Kidney epithelial cell (primary cell): ENCODE measurements at places on chromosomes 1 and 21.

- no peak for DNase-seq
These were observed 38.5 kb upstream of the COL18A1 start for GRCh38 chr21:45366476-45366875.

GRCh38 chr1:10671622-10672342 lies 124.7 kb downstream of the CASZ1 start:
- no peak for DNase-seq

GRCh38 chr1:31765041-31765467 lies 914 bp upstream of the ADGRB2 start:
- no peak for DNase-seq

- no peak for DNase-seq
These were observed 48.2 kb downstream of the SYT2 start for GRCh38 chr1:202662081-202662480.

GRCh38 chr1:83000286-83000685 lies 998.6 kb downstream of the TTLL7 start:
- no peak for DNase-seq

DNA sequence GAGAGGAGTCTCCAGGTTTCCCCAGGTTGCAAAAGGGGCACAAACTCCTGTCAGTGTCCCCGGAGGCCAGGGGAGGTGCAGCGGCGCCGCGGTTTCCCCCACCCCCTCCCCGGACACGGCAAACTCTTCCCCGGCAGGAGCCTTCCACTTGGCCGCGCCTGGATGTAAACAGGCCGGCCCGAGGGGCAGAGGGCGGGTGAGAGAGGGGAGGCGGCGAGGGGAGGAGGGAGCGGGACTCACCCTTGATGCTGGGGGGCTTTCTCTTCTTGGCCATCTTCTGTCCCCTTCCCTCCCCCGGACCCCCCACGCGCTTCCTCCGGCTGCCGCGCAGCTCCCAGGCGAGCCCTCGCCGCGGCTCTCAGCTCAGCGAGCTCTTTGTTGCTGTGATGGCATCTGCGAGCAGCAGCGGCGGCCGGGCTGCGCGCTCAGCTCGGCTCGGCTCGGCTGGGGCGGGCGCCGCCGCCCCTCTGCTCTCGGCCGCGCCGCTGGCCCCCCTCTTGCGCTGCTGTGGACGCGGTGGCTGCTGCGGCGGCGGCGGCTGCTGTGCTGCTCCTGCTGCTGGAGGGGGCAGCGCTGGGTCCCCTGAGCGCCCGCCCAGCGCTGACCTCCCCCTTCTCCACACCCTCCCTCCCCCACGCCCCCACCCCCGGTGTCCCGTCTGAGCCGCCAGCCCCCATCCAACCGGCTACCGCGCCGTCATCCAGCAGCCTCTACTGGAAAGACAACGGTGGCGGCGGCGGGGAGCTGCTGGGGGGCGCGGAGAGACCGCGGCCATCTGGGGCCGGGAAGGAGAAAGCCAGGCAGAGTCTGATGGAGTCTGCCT lies 4.9 kb upstream of the SLC44A5 start:
- DNase-seq, result no peak

DNA sequence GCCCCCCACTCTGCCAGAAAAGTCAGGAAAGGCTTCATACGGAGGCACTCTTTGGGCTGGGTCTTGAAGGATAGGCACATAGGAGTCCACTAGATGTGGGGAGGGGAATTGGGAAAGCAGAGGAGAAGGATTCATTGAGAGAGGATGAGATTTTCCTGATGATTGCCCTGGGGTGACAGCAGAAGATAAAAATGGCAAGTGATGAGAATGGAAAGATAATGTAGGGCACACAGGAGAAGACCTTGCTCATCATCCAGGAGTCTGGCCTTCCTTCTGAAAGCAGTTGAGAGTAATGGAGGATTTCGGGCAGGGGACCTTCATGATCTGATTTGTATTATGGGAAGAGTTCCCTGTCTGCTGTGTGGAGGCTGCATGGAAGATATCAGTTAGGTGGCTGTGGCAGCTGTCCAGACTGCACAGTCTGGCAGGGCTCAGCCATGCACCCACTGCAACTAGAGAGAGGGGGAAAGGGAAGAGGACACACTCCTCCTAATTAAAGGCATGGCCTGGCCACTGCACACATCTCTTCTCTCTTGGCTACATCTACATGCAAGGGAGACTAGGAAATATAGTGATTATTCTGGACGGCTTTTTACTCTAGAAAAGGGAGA lies 9.6 kb upstream of the FABP3 start:
- DNase-seq, result no peak

GRCh38 chr1:31216016-31216415 lies 23.7 kb downstream of the NKAIN1 start:
- DNase-seq, result no peak

DNA sequence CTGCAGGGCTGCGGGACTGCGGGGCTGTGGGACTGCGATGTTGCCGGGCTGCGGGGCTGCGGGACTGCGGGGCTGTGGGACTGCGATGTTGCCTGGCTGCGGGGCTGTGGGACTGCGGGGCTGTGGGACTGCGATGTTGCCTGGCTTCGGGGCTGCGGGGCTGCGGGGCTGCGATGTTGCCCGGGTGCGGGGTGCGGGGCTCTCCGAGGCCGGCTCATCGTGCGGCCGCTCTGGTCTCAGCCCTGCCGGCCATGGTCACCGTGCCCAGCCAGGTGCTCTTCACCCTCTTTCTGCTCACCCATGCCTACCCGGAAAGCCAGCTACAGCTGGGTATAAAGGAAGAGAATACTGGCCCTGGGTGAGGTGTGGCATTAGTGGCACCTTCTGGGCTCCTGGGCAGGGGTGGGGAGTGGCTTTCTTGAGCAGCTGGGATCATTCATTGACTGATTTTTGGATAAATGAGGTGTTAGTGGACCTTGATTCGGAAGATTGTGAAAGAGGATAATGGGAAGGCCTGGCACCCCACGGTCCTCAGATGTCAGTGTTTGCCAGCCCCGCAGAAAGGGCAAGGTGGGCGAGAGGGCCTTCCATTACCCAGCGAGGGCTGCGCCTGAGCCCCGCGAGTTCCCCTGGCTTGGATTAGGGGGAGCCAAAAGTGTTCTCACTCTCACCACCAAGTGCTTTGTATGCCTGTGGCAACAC lies 36.3 kb downstream of the COQ8A start:
- no peak for DNase-seq

DNA sequence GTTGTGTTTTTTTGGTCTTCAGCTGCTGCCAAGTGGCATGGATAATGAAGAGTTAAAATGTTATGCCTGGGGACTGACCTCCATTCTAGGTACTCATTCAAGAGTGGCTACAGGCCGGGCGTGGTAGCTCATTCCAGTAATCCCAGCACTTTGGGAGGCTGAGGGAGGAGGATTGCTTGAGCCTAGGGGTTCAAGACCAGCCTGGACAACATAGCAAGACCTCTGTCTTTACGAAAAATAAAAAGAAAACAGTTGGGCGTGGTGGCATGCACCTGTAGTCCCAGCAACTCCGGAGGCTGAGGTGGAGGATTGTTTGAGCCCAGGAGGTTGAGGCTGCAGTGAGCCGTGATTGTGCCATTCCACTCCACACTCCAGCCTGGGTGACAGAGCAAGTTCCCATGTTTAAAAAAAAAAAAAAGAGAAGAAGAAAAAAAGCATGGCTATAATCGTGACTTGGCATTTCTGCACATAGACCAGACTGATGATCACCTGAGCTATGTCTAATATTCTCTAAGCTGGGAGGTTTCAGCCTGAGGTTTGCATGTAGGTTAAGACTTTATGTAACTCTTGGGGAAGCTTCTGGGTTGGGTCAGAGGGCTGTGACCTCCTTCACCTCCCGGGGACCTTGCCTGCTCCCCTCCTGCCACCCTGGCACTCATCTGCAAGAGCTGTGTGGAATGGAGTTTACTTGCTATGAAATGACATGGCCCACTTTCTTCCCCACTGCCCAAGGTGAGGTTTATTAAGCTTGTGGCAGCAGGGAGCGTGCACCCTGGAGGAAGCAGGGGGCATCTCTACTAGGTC lies 51.3 kb downstream of the DHRS3 start:
- no peak for DNase-seq

- DNase-seq, result no peak
These were observed 29.1 kb downstream of the TEX35 start for GRCh38 chr1:178541829-178542553.

DNA sequence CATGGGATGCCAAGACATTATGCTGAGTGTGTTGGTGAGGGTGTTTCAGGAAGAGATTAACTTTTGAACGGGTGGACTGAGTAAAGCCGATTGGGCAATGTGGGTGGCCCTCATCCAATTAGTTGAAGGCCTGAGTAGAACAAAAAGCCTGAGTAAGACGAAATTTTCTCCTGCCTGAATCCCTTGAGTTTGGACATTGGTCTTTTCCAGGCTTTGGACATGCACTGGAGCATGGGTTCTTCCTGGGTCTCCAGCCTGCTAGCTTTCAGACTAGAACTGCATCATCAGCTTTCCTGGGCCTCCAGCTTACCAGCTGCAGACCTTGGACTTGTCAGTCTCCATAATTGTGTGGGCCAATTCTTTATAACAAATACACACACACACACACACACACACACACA lies 63.6 kb downstream of the NIBAN1 start:
- no peak for DNase-seq

- peak; percentile 9 for DNase-seq
These were observed 54.6 kb downstream of the CASQ2 start for GRCh38 chr1:115713906-115714305.

- no peak for DNase-seq
These were observed 125.4 kb downstream of the TBX19 start for GRCh38 chr1:168405906-168406549.

GRCh38 chr1:64268653-64269557 lies 65.5 kb downstream of the UBE2U start:
- DNase-seq, result peak; percentile 45

DNA sequence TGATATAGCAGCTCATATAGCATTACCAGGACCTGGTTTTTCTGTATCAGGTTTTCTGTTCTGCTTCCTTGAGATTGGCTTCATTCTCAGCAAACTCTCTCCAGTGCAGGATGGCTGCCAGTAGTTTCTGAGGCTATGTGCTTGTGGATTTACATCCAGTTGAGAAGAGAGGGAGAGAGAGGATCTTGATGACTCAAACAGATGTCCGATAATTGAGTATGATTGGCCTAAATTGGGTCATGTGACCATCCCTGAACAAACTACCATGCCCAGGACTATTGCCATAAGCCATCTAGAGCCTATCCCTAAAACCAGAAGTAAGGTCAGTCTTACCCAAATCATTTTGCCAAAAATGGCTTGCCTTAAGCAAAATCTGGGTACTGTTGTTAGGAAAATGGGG lies 18.1 kb upstream of the PSMA5 start:
- no peak for DNase-seq

- no peak for DNase-seq
These were observed 80.8 kb downstream of the CAMK2N1 start for GRCh38 chr1:20405051-20405754.

- no peak for DNase-seq
These were observed 34.4 kb downstream of the ADCY10 start for GRCh38 chr1:167879508-167879907.

DNA sequence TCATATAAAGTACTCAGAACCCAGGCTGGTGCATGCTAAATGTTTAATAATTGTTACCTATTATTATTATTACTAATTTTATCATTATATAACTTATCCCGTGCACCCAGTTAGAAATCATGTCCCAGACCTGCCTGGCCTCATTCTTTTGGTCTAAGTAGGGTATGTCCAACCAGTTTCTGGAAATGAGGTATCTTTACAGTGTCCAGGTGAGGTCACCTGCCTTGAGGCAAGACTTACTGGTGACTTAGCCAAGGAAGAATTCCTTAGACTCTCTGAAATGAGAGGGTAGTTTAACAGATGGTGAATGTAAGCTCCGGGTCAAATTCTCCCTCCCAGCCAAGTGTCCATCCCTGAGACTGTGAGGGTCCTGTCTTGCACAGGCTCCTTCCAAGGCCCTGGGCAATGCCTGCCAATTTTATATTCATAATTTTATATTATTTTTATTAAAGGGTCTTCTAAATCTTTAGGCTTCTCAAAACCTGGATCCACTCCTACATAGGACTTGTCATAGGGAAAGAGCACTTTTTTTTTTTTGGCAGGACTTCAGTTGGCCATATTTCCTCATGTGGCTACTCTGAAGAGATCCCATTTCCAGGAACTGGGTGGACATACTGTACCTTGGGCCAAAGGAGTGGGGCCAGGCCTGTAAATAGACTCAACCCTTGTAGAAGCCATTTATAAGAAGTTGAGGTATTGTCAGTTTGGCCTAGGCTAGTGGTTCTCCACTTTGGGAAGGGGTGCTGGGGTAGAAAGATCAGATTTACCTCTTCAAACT lies 96.7 kb upstream of the KCNA3 start:
- DNase-seq, result no peak

- DNase-seq, result no peak
These were observed 124.5 kb upstream of the DPYD start for GRCh38 chr1:98045211-98045766.

DNA sequence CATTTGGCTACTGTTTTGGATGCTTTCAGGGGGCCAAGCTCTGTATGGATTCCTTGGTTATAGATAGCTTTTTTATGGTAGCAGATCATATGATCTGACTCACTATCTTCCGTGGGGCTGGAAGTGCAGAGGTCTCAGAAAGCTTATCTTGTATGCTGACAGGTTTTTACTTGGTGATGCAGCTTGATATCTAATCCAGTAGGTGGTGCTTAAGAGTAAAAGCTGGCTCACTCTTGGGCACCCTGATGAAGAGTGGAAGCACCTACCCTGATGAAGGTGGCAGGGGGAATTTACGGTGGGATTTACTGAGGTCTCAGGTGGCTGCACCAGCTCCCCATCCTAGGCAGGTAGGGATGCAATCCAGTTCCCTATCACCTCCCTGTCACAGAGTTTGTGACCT lies 151.2 kb downstream of the PTBP2 start:
- no peak for DNase-seq

DNA sequence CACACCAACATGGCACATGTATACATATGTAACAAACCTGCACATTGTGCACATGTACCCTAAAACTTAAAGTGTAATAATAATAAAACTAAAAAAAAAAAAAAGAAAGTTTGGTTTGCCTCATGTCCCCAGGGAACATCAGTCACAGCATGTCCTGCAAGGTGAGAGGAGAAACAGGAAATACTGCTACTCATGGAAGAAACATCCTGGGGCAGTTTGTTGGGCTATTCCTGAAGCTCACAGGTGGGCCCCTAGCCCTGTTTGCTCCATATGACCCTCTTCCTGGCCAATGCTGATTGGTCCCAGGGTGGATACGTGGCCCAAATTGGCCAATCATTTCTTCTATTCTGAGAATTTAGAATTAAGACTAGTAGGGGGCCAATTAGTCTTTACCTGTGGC lies 103.4 kb upstream of the ADAR start:
- no peak for DNase-seq

GRCh38 chr21:35397781-35398180 lies 348.7 kb upstream of the RUNX1 start:
- no peak for DNase-seq

GRCh38 chr1:234616644-234617043 lies 6.7 kb upstream of the IRF2BP2 start:
- DNase-seq, result no peak

- DNase-seq, result no peak
These were observed 36.3 kb downstream of the EDN2 start for GRCh38 chr1:41447995-41448770.

GRCh38 chr21:46111857-46112724 lies 14.2 kb downstream of the COL6A2 start:
- DNase-seq, result no peak

DNA sequence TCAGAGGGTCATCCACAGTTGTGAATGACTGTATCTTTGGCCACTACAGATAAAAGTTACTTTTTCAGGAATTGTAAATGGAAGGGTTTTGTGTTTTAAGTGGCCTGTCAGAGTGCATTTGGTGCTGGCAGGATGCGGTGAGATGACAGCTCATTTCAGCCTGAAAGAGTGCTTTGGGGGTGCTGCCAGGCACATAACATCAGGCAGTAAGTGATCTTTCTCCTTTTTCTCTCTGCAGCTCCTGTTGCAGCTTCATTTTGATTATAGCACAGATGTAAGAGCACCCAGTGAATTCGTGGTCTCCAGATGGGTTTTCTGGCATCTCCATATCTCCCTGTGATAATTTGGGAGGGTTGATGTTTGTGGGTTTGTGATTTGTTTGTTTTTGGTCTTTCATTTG lies 14.8 kb upstream of the FAM163A start:
- DNase-seq, result no peak
